ENCODE measurements at places on chromosomes 4 and X. TPM values are rescaled to one million over a fixed set of nuclear protein-coding genes. Genes with fewer than 3 reads are reported as not detected.

The TMEM255A gene
- not detected for total RNA-seq

The CXXC4 gene
- total RNA-seq, result not detected

The RAB33A gene
- total RNA-seq, result 0.13 TPM

DNA sequence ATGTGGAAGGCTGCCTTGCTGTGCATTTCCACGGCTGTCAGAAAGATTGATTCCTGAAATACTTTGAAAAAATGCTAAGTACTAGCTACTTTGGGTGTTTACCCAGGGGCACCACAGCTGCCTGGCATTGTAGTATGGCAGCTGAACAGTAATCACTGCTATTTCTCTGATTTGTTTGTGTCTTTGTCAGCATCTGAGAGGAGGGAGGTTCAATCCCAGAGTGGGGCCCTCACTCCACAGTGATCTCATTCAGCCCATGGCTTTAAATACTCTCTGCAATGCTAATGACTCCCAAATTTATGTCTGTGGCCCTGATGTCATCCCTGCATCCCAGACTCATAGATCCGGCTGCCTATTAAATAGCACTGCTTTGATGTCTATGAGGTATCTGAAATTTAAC, 575.3 kb upstream of the MAGEB2 start:
- DNase-seq, result no peak

DNA sequence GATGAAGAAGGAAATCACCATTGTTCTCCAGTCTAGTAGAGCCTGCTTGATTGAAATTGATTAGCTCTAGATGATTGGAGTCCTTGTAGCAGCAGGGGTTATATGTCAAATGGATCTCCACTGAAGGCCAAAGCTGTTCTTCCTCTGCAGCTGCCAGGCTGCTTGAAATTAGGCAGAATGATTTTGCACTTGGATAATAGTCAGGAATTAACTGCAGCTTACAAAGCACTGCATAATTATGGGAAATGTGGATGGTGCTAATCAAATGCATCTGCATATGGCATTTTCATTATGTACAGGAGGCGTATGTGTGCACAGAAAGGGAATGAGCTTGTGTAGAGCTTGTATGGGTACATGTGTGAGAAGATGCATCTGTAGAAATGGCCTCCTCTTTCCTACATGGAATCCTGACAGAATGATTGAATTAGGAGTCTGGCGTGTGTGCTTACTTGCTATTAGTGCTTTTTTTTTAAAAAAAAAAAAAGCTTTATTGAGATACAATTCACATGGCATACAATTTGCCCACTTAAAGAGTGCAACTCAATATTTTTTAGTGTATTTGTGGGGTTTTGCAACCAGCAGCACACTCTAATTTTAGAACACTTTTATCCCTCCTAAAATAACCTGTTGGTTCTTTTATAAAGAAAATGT, 65.9 kb downstream of the TMEM131L start:
- no peak for DNase-seq

DNA sequence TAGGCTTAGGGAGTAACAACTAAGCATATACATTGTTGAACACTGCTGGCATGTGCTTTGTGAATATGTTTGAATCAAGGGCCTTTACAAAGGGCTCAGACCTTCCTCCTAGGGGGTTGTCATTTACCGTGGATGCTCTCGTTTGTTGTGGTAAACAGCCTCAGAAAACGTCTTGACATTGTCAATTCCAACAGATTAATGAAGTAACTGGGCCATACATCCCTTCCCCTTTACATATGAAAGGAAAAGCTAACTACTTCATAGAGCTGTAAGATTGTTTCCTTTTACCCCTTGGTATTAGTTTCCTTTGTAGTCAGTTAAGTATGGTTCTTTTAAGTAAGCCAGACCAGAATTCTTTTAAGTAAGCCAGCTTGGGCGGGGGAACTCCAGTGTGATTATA, 42.9 kb downstream of the FAT4 start:
- DNase-seq, result no peak
